T-helper 17 cell (primary cell): ENCODE measurements at places on chromosomes 5 and 9. TPM values are rescaled to one million over a fixed set of nuclear protein-coding genes. Genes with fewer than 3 reads are reported as not detected.

Gene PCDHA11
- total RNA-seq, result not detected

Gene IL5
- total RNA-seq, result not detected

GRCh38 chr5:133124891-133125290 is 73.1 kb downstream of the HSPA4 start:
- no peak for DNase-seq

DNA sequence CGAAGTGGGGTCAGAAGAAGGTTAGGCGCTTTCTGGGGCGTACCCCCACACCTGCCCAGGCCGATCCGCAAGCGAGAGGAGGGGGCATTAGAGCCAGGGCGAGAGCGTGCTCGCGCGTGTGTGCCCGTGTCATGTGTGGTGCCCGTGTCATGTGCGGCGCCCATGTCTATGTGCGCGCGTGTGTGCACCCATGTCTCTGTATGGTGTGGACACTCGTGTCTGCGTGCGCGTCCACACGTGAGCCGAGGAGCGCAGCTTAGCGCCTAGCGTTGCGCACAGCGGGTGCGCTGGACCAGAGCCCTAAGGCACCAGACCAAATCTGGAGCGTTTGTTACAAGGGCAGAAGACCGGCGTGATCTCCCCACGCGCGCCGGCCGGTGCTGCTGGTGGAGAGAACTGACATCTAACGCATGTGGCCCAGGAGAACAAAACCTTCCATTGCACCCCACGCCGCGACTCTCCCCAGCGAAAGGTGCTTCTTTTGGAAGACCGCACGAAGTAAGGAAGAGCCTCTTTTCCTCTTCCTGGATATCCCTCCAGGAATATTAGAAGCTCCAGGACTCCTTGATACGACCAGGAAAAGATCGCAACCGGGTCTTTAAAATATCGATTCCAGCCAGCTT is 644 bp downstream of the NIM1K start:
- peak; percentile 9 for DNase-seq

- no peak for DNase-seq
Observed at GRCh38 chr9:19174127-19174912, 47.0 kb upstream of the PLIN2 start.

DNA sequence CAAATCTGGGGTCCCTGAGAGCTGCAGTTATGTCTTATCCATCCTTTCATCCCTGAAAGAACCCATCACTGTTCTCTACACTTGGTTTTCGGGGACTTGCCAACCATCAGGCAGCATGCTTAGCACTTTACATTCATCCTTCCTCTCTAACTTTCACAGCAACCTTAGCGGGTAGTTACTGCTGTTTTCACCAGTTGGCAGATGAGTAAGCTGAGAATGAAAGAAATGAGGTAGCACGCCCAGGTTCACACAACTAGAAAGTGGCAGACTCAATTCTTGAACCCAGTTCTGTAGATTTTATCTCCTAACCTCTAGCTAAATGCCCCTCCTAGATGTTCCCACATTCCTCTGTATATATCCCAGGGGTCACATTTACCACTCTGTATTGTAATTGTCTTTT is 342.0 kb upstream of the WWC1 start:
- no peak for DNase-seq
